ENCODE measurements at places on chromosomes 6 and 20. TPM values are rescaled to one million over a fixed set of nuclear protein-coding genes. Genes with fewer than 3 reads are reported as not detected.

GRCh38 chr20:51375561-51375960, 167.0 kb downstream of the NFATC2 start:
- DNase-seq, result no peak

GRCh38 chr20:41309817-41310216, 7.7 kb downstream of the ZHX3 start:
- DNase-seq, result no peak

Gene ULBP3
- not detected for polyA plus RNA-seq

DNA sequence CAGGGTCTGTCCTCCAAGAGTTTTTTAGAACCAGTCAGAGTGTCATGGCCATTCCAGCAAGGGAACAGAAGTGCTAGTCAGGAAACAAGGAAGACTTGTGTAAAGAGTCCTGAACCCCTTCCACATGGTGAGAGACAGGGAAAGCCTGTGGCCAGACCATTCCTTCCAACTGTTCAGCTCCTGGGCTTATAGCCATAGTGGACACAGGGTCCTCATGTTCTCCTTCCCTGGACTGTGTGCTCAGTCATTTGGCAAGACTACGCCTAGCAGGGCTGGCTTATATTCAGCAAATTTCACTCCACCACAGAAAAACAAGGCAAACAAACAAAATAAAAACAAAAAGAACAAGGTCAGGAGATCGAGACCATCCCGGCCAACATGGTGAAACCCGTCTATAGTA, 60.5 kb downstream of the NRN1 start:
- no peak for DNase-seq

DNA sequence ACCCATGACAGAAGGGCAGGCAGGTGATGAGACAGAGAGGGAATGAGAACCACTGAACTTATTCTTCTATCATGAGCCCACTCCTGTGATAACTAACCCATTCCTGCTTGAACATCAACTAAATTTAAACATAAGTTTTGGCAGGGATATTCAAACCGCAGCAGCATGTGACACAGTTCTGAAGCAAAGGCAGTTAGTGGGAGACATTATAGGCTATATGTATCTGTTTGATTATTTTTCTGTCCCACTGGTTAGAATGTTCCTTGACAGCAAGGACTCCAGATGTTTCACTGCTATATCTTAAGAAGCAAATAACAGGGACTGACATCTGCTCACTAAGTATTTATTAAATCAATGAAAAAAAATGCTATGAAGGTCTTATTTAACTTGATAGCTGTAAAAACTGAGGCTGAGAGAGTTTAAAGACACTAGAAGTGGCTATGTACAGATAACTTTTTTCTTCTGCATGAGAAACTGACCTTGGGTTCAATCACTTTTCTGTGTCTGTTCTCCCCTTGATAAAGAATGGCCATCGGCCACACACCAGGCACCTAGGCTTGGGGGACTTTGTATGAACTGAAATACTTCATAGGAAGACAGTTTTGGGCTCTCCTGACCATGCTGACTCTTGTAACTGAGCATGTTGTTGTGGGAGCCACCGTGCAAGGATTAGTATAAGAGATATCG, 90.9 kb downstream of the CEP162 start:
- no peak for DNase-seq

DNA sequence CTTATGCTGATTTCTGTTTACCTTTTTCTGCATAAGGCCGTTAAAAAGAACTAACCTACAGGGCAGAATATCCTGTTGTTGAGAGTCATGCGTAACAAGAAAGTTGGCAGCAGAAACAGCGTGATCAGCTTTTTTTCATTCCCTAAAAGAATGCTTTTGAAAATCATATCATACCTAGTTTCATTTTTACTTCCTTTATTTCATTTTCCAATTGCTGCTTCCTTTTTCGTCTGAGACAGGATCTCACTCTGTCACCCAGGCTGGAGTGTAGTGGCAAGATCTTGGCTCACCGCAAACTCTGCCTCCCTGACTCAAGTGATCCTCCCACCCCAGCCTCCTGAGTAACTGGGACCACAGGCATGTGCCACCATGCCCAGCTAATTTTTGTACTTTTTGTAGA, 4.1 kb downstream of the CALHM6 start:
- no peak for DNase-seq

Gene BEND6
- polyA plus RNA-seq, result 0.34 TPM

- DNase-seq, result no peak
Observed at GRCh38 chr6:3088968-3089367, 20.7 kb downstream of the RIPK1 start.

Gene CD93
- 16.2 TPM for polyA plus RNA-seq

Gene ADAT2
- polyA plus RNA-seq, result 0.81 TPM

DNA sequence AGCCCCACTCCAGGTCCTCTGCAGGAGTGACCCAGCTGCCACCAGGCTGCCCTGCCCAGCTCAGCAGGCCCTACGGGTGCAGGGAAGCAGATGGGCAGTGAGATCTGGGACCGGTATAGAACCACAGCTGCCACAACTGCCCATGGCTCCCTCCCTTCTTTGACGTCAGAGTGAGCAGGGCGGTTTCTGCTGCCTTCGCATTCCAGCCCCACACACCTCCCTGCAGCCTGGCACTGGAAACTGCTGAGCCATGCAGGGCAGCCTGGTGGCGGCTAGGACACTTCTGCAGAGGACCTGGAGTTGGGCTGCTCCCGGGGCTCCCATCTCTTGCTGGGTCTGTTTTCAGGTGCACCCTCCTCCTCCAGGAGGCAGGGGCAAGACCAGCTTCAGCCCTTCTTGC, 101.6 kb upstream of the CD93 start:
- no peak for DNase-seq

DNA sequence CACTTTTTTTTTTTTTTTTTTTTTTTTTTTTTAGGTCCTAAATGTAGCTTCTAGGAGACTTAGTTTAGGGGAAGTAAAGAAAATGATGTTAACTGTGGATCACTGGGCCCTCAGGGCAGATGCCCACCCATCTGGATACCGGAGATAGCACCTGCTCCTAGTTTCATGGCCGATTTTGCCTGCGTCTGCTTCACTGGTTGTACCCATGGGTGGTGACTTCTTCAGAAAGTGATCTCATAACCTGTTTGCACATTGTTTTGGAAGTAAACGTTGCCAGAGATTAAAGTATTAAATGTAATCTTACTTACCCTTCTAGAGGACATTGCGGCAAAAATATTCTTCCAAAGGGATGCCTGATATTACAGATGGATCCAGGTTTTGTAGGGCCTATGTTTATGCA, 79.8 kb upstream of the SGK1 start:
- DNase-seq, result no peak

Gene FAM184A
- polyA plus RNA-seq, result 16.7 TPM

Gene SLC35D3
- 0.81 TPM for polyA plus RNA-seq

Gene TRDN
- 0.54 TPM for polyA plus RNA-seq

Gene RAD21L1
- polyA plus RNA-seq, result not detected

DNA sequence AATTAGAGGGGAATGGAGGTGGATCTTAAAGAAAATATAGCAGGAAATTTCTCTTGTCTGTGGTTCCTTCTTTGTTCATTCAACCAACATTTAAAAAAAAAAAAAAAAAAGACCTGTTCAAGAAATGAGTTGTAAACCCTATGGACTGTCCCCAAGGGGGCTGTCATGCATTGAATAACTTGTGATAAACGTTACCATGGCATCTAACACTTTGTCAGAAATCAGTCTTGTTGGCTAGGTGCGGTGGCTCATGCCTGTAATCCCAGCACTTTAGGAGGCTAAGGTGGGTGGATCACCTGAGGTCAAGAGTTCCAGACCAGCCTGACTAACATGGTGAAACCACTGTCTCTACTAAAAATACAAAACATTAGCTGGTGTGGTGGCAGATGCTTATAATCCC, 381.7 kb downstream of the BCKDHB start:
- DNase-seq, result no peak

DNA sequence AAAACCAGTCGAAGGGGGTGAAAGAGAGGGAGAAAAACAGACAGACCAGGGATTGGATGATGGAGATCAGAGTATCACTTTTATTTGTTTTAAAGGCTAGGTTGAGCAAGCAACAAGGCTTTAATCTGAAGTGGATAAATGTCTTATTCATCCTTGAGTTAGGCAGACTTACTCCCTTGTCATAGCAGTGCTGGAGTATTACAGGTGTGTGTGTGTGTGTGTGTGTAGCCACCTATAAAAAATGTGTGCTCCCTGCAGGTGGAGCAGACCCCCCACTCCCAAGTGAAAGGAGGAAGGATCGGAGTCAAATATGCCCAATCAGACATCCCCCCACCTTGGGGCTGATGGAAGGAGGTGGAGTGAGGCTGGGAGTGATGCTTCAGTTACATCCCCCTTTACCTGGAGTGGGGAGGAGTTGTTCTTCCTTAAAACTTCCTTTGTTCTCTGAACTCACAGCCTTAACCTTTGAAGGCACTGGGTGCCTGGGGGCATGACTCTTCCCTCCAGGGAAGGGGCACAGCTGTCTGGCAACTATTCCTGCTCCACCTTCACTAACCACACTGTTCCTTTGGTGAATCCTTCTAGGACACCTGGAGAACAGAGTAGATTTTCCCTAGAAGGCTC, 27.3 kb downstream of the PTK7 start:
- DNase-seq, result no peak

- no peak for DNase-seq
Observed at GRCh38 chr6:165566088-165566828, 96.8 kb downstream of the PDE10A start.

GRCh38 chr6:29967379-29968010, 25.2 kb downstream of the HLA-A start:
- peak; percentile 96 for DNase-seq

Gene SLC13A3
- not detected for polyA plus RNA-seq
